Myocyte (in vitro differentiated cells): ENCODE measurements at places on chromosomes 3 and 15. TPM values are rescaled to one million over a fixed set of nuclear protein-coding genes. Genes with fewer than 3 reads are reported as not detected.

The CHMP2B gene
- 33.6 and 37.8 TPM in 2 replicates for total RNA-seq

The SCAANT1 gene
- total RNA-seq, result not detected in 2 replicates

- no peak for DNase-seq
Observed at GRCh38 chr15:67134067-67134838, 68.9 kb downstream of the SMAD3 start.

DNA sequence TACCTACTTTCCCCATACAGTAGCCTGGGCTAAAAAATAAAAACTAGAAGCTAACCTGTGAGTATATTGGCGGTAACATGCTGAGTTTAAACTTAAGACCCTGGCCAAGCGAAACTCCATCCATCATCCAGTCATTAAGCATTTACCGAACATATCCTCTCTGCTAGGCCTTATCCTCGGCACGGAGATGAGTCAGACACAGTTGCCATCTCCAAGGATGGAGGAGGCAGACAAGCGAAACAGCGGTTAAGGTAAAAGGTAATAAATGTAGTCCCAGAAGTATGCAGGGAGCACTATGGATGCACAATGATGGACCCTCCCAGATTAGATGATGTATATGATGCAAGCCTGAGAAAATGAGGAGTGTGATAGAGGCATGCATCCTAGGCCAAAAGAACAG is 143.6 kb downstream of the RYR3 start:
- no peak for DNase-seq
